ENCODE measurements at places on chromosomes 6 and 20.
A peak's percentile ranks its signal among the peaks of the same experiment; 100 is the strongest.

GRCh38 chr6:131398176-131398575 lies 174.8 kb upstream of the ARG1 start:
- no peak for DNase-seq

GRCh38 chr20:45034436-45034835 lies 66.5 kb downstream of the KCNS1 start:
- DNase-seq, result no peak

GRCh38 chr6:31575335-31575901 lies at the start of gene TNF:
Gene TNF (plus strand): TSS chr6:31575565. CDS start chr6:31575742, 177 bp downstream.
- DNase-seq, result no peak

- DNase-seq, result no peak
These were observed 18.6 kb upstream of the ELOVL2 start for GRCh38 chr6:11062715-11063114.

- DNase-seq, result peak; percentile 69
These were observed 36.6 kb downstream of the CRISP2 start for GRCh38 chr6:49676671-49677281.

GRCh38 chr6:50935442-50935841 lies 116.8 kb downstream of the TFAP2B start:
- DNase-seq, result peak; percentile 35

DNA sequence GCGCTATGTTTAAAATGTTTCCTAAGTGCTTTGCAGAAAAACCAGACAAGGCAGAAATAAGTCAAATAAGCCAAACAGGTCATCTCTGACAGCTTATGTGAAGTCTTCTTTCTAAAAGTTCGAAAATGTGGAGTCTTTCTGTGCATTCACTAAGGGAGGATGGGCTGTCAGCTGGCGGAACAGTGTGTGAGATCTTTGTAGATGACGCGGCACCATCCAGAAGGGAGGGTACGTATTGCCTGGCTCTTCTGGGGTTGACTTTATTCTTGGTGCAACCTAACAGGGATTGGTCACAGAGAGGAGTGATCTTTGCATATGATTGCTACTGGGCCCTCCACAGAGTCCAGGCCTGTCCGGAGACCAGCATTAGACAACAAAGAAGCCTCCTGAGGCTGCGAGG lies 114.5 kb upstream of the EDN1 start:
- DNase-seq, result no peak
